ENCODE measurements at places on chromosomes 11 and 22. TPM values are rescaled to one million over a fixed set of nuclear protein-coding genes. Genes with fewer than 3 reads are reported as not detected.

GUCY1A2 gene
- not detected for total RNA-seq

KCNQ1 gene
- total RNA-seq = 2.6 TPM

ST13 gene
- total RNA-seq = 201 TPM

CHADL gene
- total RNA-seq = 0.20 TPM

TRPC6 gene
- total RNA-seq = not detected

EHF gene
- total RNA-seq = 0.20 TPM

TMEM121B gene
- 0.11 TPM for total RNA-seq

MMP10 gene
- not detected for total RNA-seq

CENPM gene
- total RNA-seq = 73.2 TPM

SLC6A5 gene
- total RNA-seq = not detected

HMOX1 gene
- 5.1 TPM for total RNA-seq

DNA sequence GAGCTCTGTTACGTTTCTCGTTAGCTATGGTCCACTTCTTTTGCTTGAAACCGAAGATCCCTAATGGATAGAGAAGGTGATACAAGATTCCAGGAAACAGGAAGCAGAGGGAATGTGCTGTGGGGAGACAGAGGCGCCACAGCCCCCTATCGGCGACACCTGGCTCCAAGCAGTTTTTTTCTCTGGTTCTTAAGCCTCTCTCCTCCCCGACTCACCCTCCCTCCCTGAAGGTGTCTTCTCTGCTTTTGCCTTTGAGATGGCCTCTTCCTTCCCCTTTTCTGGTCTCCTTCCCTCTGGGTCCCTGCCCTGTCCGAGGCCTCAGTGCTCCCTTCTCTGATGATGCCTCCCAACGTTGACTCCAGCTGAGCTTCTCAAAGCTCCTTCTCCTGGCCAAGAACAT lies 14.2 kb upstream of the APOBEC3A start:
- no peaks in the 10 kb centered on the region for H3K36me3 ChIP-seq
- H3K27me3 ChIP-seq = peaks cover 22% of the 10 kb centered on the region
- no peak overlapping the region for H3K4me3 ChIP-seq
- no peak for DNase-seq
- no peak overlapping the region for H3K27ac ChIP-seq

GRCh38 chr11:6813656-6814055 lies 14.2 kb upstream of the OR6A2 start:
- H3K4me3 ChIP-seq = no peak overlapping the region
- H3K27ac ChIP-seq = no peak overlapping the region

- H3K27ac ChIP-seq = no peak overlapping the region
- no peak for DNase-seq
- no peaks in the 10 kb centered on the region for H3K4me1 ChIP-seq
- H3K4me3 ChIP-seq = no peak overlapping the region
These were observed 626 bp downstream of the FLRT1 start for GRCh38 chr11:64036087-64037026.

GRCh38 chr11:2898366-2899079 lies 12.9 kb upstream of the CDKN1C start:
- no peaks in the 10 kb centered on the region for H3K36me3 ChIP-seq
- no peak overlapping the region for H3K27ac ChIP-seq
- no peaks in the 10 kb centered on the region for H3K27me3 ChIP-seq
- peak; percentile 77 for DNase-seq

DNA sequence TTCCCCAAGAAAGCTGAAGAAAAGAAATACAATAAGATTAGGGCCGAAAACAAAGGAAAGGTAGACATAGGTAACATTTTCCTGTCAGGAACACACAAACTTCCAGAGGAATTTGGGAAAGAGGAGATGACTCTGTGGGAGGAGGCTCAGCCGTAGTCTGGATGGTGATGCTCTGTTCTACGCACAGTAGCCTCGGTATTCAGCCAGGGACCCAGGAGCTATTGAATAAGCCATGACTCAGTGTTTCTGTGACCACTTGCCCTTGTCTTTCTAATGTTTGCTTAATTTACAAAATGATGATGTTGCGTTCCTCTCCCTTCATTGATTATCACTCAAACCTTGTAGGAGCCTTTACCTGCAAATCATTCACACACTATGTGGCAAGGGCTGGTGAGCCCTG lies 745.0 kb downstream of the NTM start:
- no peaks in the 10 kb centered on the region for H3K4me1 ChIP-seq
- no peak overlapping the region for H3K4me3 ChIP-seq
- DNase-seq = no peak
- H3K36me3 ChIP-seq = no peaks in the 10 kb centered on the region
- no peaks in the 10 kb centered on the region for H3K27me3 ChIP-seq

GRCh38 chr11:17351510-17352176 lies at the start of gene NCR3LG1:
TSS of gene NCR3LG1 (plus strand) at chr11:17351800. CDS start at chr11:17351970, 170 bp downstream.
- peak within 1 kb of the TSS; percentile 33 for H3K27ac ChIP-seq
- DNase-seq = peak; percentile 71
- H3K4me1 ChIP-seq = peaks cover 15% of the 10 kb centered on the region

- no peak for DNase-seq
- peaks cover 40% of the 10 kb centered on the region for H3K4me1 ChIP-seq
- peaks cover 6% of the 10 kb centered on the region for H3K36me3 ChIP-seq
- peak overlapping the region; percentile 98 for H3K27ac ChIP-seq
- H3K4me3 ChIP-seq = peak overlapping the region; percentile 92
These were observed 974 bp downstream of the DGCR8 start for GRCh38 chr22:20080776-20081654.

DNA sequence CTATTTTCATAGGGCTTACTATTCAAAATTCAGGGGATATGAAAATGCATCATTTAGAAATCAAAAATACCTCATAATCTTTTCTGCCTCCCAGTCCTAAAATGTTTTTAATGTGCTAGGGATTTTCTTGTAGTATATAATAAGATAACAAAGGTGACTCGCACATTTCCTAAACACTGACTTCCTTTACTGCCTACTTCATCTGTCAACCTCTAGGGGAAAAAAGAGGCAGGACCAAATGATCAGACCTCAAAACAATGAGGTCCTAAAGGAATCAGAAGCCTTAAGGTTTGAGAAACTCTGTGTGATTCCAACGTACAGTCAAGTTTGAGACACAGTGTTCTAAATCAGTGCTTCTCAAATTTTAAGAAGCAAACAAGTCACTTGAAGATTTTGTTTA lies 56.1 kb upstream of the POU2AF2 start:
- no peak for DNase-seq
- no peaks in the 10 kb centered on the region for H3K36me3 ChIP-seq
- no peaks in the 10 kb centered on the region for H3K27me3 ChIP-seq
- H3K4me3 ChIP-seq = no peak overlapping the region
- no peaks in the 10 kb centered on the region for H3K4me1 ChIP-seq
- no peak overlapping the region for H3K27ac ChIP-seq

- peaks cover 17% of the 10 kb centered on the region for H3K4me1 ChIP-seq
- DNase-seq = peak; percentile 75
- H3K27me3 ChIP-seq = no peaks in the 10 kb centered on the region
These were observed at the start of gene SERHL2 for GRCh38 chr22:42553475-42554361. TSS of gene SERHL2 (plus strand) at chr22:42553956. CDS start at chr22:42554021, 65 bp downstream.

- no peak overlapping the region for H3K27ac ChIP-seq
- no peak overlapping the region for H3K4me3 ChIP-seq
- H3K36me3 ChIP-seq = no peaks in the 10 kb centered on the region
These were observed 18.3 kb downstream of the PRSS23 start for GRCh38 chr11:86818462-86819192.

DNA sequence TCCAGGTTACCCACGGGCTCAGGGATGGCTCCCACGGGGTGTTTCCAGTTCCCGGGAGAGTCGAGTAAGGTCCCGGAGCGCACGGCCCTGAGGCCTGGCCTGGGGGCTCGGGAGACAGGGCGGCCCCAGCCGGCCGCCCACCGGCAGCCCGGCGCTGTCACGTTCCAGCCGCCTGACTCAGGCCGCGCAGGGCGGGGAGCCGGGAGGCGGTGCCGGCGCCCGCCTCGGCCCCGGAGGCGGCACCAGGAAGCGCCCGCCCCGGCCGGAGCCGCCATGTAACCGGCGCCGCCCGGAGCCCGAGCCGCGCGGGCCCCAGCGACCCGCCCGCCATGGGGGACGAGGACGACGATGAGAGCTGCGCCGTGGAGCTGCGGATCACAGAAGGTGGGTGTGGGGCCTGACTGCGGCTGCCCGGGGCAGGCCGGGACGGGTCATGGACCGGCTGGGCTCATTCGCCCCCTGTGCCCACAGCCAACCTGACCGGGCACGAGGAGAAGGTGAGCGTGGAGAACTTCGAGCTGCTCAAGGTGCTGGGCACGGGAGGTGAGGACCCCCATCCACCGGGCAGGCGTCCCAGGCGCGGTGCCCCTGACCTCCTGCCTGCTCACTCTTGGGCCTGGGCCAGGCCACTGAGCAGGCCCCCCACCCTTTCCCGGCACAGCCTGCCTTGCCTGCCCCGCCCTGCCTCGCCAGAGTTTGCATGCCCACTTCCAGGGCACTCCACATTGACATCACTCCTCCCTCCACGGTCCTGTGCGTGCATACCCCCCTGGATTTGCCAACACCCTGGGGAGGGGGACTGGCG lies at the start of gene RPS6KA4:
Gene RPS6KA4, plus strand, starts transcription at position 256 of the 805 bp plus-strand sequence. Its CDS starts 74 bp downstream, at position 330.
- peaks cover 7% of the 10 kb centered on the region for H3K36me3 ChIP-seq
- peak; percentile 43 for DNase-seq
- H3K27me3 ChIP-seq = no peaks in the 10 kb centered on the region
- peak within 1 kb of the TSS; percentile 76 for H3K27ac ChIP-seq

GRCh38 chr11:72736452-72737069 lies 15.6 kb downstream of the ARAP1 start:
- H3K27me3 ChIP-seq = no peaks in the 10 kb centered on the region
- peak overlapping the region; percentile 81 for H3K27ac ChIP-seq
- H3K4me3 ChIP-seq = peak overlapping the region; percentile 32
- peaks cover 3% of the 10 kb centered on the region for H3K36me3 ChIP-seq
- DNase-seq = peak; percentile 88

GRCh38 chr11:61158691-61159381 lies 2.4 kb downstream of the VPS37C start:
- peaks cover 17% of the 10 kb centered on the region for H3K4me1 ChIP-seq
- no peak overlapping the region for H3K4me3 ChIP-seq
- no peaks in the 10 kb centered on the region for H3K27me3 ChIP-seq
- DNase-seq = no peak
- H3K27ac ChIP-seq = no peak overlapping the region

DNA sequence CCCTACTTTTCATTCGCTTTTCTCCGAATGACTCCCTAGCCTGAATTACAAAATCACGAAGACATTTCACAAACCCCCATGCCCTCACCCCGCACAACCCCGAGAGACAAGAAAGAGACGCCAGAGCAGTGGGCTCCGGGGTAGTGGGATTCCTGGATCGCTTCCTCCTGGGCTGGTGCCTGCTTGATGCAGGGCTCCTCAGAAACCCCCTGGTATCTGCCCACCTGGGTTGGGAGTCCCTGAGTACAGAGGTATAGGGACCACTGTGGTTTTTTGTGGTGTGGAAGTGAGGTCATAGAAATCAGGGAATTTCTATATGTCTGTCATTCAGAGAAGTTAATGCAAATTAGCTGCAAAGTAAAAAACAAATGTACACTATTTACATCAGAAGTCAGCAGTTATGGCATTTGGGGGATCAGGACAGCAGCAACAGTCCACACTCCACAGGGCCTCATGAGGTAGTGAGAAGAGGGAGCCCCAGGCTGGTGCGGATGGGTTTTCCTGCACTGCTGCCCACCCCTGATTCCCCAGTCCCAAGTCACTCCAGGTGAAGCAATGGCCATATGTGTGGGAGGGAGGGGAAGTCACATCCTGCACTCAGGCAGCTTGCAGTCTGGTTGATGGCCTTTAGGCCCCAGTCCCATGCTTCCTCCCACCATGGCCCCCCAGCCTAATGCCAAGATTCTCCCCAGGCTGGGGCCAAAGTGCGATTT lies 39.6 kb downstream of the BUD13 start:
- H3K4me3 ChIP-seq = no peak overlapping the region
- DNase-seq = no peak
- H3K27me3 ChIP-seq = no peaks in the 10 kb centered on the region
- H3K4me1 ChIP-seq = peaks cover 3% of the 10 kb centered on the region
- no peak overlapping the region for H3K27ac ChIP-seq

GRCh38 chr11:110645253-110645652 lies 67.0 kb downstream of the ARHGAP20 start:
- no peaks in the 10 kb centered on the region for H3K27me3 ChIP-seq
- H3K36me3 ChIP-seq = no peaks in the 10 kb centered on the region
- no peaks in the 10 kb centered on the region for H3K4me1 ChIP-seq

DNA sequence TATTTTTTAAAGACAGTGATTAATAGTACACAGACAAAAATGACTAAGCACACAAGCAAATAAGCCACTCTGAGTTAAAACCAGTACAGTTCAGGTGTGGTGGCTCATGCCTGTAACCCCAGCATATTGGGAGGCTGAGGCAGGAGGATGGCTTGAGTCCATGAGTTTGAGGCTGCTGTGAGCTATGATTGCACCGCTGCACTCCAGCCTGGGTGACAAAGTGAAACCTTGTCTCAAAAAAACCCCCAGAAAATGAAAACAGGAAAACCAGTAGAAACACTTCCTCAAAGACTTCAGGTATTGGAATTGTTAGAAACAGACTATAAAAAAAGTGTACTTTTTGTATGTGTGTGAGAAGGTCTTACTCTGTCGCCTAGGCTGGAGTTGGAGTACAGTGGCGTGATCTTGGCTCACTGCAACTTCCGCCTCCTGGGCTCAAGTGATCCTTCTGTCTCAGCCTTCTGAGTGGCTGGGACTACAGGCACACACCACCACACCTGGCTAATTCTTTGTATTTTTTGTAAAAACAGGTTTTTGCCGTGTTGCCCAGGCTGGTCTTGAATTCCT lies 33.0 kb downstream of the PPP6R2 start:
- H3K4me1 ChIP-seq = peaks cover 13% of the 10 kb centered on the region
- no peak overlapping the region for H3K27ac ChIP-seq
- peaks cover 14% of the 10 kb centered on the region for H3K36me3 ChIP-seq
- no peak overlapping the region for H3K4me3 ChIP-seq
- H3K27me3 ChIP-seq = no peaks in the 10 kb centered on the region
